ENCODE measurements at places on chromosomes 2 and 18.

GRCh38 chr2:148989882-148990493 is 48.5 kb upstream of the LYPD6B start:
- peak; percentile 58 for DNase-seq

- DNase-seq = no peak
Measured at GRCh38 chr2:230134496-230135129, 65.9 kb upstream of the SLC16A14 start.

DNA sequence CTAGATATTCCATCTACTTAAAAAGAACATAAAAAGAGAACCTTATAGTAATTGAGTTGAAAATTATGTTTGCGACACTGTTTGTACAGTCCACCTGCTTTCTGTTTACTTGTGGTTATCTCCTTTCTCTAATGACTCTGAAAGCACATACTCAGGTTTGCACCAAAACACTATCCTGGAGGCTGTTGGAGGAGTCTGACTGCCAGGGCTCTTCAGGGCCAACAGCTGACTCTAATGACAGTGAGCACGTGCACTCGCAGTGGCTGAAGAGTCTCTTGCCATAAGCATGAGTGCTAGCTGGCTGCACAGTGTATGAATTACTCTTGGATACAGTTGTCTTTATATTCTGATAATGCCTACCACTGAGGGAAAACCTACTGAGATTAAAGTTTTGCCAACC is 16.7 kb upstream of the GLS start:
- no peak for DNase-seq

- no peak for DNase-seq
Measured at GRCh38 chr2:12412898-12413305, 303.8 kb upstream of the TRIB2 start.

DNA sequence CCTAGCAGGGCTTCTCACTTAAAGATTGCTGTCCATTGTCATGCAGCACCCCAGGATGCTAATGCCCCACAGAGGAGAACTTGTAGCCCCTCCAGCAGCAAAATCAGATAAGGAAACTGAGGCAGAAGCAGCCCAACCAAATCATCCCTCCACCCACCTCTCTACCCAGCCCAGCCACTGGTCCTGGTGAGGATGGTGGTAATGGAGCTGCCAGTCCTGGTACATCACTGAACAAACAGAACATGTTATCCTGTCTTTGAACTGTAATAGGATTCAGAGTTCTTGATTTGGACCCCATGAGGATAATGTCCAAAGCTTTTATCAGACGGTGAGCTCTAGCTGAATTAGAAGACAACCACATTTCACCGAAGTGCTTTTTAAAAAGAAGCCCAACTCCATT is 113.2 kb downstream of the MRO start:
- no peak for DNase-seq

- no peak for DNase-seq
Measured at GRCh38 chr2:111032721-111033429, 87.8 kb upstream of the BCL2L11 start.

GRCh38 chr18:57080479-57080878 is 66.4 kb upstream of the BOD1L2 start:
- no peak for DNase-seq

DNA sequence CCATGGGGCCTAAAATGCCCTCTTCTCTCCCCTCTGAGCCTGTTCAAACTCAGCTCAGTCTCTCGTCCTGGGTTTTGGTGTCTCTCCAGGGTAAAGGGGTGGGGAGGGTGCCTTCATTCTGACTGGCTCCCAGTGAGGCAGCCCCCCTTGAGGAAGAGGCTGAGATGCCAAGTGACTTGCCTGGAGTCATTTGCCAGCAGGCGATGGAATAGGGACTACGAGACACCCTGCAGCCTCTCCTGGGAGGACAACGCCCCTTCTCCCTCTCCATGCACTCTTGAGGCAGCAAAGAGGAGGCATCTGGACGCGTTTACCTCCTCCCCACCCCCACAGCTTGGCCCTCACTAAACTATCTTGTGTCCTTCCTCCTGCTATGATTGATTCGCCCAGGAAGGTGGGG is 760 bp upstream of the STON1 start:
- DNase-seq = no peak

DNA sequence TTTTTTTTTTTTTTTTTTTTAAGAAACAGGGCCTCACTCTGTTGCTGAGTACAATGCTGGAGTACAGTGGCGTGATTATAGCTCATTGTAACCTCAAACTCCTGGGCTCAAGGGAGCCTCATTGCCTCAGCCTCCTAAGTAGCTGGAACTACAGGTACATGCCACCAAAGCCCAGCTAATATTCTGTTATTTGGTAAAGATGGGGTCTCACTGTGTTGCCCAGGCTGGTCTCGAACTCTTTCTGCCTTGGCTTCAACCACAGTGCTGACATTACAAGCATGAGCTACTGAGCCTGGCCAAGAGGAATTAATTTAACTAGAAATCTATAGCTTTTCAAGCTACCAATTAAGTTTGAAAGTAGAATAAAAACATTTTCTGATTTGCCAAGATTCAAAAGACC is 27.8 kb downstream of the DYM start:
- DNase-seq = no peak

- DNase-seq = no peak
Measured at GRCh38 chr2:40282428-40282827, 169.5 kb downstream of the SLC8A1 start.

GRCh38 chr2:188414869-188415753 is 123.4 kb downstream of the GULP1 start:
- DNase-seq = no peak

GRCh38 chr18:23066504-23067039 is 68.7 kb upstream of the CABLES1 start:
- DNase-seq = no peak

DNA sequence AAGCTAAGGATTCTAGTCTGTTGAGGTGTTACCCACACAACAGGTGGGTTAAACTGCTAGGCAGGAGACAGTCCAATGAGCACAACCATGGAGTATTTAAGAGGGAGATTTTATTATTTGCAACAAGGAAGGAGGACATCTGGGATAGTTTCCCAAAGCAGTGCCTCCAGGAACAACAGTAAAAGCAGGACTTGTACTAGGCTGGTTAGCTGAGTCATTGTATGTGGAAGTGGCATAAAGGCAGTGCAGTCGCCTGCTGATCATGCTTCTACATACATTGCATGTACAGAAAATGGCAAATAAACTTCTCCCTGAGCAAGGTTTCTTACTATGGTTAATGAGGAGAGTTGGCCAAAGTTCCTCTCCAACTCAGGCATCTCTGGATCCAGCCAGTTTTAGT is 46.1 kb upstream of the CYTIP start:
- DNase-seq = no peak

Data from neuronal stem cell (in vitro differentiated cells).